ENCODE measurements at places on chromosomes 6 and 20.

- DNase-seq: no peak
Observed at GRCh38 chr6:159100395-159101182, 55.8 kb upstream of the TAGAP start.

DNA sequence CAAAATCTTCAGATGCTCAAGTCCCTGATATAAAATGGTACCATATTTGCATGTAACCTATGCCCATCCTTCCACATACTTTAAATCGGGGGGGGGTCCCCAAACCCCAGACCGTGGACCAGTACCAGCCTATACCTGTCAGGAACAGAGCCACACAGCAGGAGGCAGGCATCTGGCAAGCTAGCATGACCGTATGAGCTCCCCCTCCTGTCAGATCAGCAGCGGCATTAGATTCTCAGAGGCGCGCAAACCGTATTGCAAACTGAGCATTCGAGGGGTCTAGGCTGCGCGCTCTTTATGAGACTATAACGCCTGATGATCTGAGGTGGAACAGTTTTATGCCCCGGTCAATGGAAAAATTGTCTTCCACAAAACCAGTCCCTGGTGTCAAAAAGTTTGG, 30.7 kb downstream of the FGD2 start:
- no peak for DNase-seq

GRCh38 chr6:137702791-137703424, 164.2 kb upstream of the TNFAIP3 start:
- no peak for DNase-seq

DNA sequence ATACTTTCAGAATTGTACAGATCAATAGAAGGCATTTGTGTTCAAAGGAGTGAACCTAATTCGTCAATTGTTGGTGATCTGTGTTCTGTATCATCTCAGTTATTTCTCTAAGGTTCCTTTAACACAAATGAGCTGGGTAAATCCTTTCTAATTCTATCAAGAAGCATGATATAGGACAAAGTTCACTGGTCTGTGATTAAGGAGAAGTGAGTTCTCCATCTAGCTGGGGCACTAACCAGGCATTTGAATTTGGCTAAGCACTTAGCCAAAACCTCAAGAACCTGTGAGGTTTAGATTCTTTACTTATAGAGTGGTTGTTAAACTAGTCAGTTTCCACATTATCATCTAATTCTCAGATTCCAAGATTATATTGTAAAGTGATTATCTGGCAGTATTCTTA, 50.3 kb downstream of the DOP1A start:
- no peak for DNase-seq

- DNase-seq: no peak
Observed at GRCh38 chr20:47493963-47494293, 7.8 kb upstream of the NCOA3 start.

GRCh38 chr20:33516882-33517281, 27.0 kb downstream of the CBFA2T2 start:
- no peak for DNase-seq

- no peak for DNase-seq
Observed at GRCh38 chr6:21769405-21769861, 175.9 kb downstream of the SOX4 start.
